ENCODE measurements at places on chromosomes 4 and X. TPM values are rescaled to one million over a fixed set of nuclear protein-coding genes. Genes with fewer than 3 reads are reported as not detected.

- no peak for DNase-seq
These were observed 192.2 kb downstream of the COMMD8 start for GRCh38 chr4:47271291-47271690.

- no peak for DNase-seq
These were observed 109.4 kb downstream of the FHIP1A start for GRCh38 chr4:151518359-151518758.

DNA sequence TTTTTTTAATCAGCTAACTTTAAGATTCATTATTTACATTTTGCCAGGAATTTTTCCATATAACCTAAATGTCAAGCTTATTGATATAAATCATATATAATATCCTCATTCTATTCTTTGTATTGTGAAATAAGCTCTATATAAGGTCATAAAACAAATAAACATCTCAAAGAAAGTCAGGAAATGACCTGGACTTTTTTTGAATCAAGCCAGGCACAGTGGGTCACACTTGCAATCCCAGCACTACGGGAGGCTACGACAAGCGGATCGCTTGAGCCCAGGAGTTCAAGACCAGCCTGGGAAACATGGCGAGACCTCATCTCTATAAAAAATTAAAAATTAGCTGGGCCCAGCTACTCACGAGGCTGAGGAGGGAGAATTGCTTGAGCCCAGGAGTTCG is 88.9 kb downstream of the RBM47 start:
- DNase-seq, result no peak

GRCh38 chr4:94165256-94165655 is 42.4 kb upstream of the SMARCAD1 start:
- no peak for DNase-seq

DNA sequence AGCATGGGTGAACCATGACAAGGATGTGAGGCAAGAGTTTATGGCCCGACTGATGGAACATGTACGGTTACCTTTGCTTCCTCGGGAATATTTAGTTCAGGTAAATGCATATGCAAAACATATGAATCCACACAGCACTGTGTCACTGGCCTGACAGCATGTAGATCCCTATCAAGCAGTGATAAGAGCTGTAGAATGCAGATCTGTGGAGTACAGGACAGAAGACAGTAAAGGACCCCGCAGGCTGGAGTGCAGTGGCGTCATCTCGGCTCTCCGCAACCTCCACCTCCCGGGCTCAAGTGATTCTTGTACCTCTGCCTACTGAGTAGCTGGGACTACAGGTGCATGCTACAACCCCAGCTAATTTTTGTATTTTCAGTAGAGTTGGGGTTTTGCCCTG is 29.8 kb upstream of the MSMO1 start:
- no peak for DNase-seq

GRCh38 chr4:3355266-3355748 is 62.5 kb downstream of the RGS12 start:
- DNase-seq, result peak; percentile 27

DNA sequence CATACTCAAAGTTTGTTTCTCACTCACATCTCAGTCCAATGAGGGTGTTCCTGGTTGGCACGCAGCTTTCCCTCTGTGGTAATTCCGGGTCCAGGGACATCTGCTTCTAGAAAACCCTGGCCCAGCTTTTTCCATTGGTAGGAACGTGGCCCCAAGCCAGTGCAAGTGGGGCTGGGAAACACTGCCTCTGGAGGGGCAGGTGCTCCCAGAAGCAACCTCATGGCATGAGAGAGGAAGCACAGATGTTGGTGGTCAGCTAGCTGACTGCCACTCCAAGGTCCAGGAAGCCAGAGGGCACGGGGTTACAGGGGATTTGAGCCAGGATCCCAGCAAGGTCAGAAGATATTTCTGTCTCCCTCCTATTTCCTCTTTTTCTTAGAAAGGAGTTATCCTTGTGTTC is 47.5 kb downstream of the DCTD start:
- DNase-seq, result no peak

- DNase-seq, result no peak
These were observed 217.5 kb downstream of the VEGFC start for GRCh38 chr4:176575141-176575730.

GRCh38 chrX:18674417-18674787 is 2.5 kb upstream of the RS1 start:
- peak; percentile 36 for DNase-seq

Gene TMPRSS11D
- total RNA-seq, result not detected

Gene GPR50
- total RNA-seq, result not detected
